ENCODE measurements at places on chromosomes 4 and X. TPM values are rescaled to one million over a fixed set of nuclear protein-coding genes. Genes with fewer than 3 reads are reported as not detected.
A peak's percentile ranks its signal among the peaks of the same experiment; 100 is the strongest.

DNA sequence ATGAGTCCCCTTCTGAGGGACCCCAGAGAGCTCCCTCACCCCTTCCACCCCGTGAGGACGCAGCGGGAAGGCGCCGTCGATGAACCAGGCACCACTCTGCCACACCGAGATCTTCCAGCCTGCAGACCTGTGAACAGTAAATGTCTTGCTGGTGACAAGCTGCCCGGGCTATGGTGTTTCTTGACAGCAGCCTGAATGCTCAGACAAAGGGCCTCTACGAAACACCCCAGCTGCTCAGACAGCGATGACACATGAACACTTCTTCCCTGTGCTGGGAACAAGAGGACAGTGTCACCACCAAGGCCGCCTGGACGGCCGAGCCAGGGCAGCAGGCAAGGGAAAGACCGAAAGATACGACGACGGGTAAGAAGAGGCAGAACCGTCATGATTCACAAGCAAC lies 30.6 kb upstream of the GTPBP6 start:
- no peak for DNase-seq

Gene LRIT3
- total RNA-seq = not detected

- no peak for DNase-seq
These were observed 94.8 kb downstream of the KDR start for GRCh38 chr4:55030589-55030988.

Gene MMAA
- total RNA-seq = 3.0 TPM

- no peak for DNase-seq
These were observed 27.4 kb downstream of the PCGF3 start for GRCh38 chr4:732911-733630.

DNA sequence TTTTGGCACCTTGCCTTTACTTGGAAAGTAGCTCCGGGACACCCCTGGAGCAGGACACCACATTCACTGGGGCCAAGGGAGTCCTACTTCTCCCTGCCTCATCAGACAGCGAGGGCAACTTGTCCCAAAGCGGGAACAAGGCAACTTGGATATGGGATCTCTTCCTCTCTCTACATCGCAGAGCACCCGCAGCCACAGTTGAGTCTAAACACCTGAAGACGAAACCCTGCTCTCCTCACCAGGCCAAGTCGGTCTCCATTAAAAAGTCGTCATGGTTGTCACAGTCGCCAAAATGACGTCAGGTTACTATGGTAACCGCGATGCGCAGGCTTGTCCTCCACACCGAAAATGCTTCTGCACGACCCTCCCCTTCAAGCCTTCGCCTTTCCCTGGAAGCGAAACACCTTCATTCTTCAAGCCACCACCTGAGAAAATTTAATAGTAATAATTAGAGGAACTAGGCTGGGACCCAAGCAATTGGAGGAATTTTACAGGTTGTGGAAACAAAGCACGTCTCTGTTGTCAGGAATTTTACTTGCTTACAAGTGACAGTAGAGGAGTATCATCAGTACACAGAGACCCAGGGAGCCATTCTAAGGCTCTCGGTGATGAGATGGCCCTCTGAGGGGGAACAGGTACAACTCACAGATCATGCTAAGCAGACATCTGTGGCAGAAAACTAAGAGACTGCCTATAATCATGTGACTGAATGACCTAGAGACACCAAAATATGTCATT lies 30.5 kb upstream of the TCEAL4 start:
- no peak for DNase-seq

- no peak for DNase-seq
These were observed 107.4 kb upstream of the STOX2 start for GRCh38 chr4:183797445-183798300.

DNA sequence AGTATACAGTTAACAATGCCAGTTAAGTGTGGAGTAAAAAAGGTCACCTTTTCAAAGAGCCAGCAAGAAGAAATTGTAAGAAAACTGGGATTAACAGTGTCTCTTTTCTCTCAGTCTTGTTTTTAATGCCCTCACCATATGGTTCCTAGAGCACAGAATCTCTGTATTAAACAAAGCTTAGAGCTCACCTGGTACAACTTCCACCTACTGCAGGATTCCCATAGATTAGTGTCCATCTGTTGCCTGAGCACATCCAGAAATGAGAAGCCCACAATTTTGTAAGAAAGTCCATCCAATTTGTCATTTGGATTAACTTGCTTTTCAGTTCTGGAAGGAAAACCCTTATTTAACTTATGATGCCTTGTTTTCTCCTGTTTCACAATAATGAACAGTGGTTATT lies 1037.1 kb downstream of the STPG2 start:
- DNase-seq = no peak

DNA sequence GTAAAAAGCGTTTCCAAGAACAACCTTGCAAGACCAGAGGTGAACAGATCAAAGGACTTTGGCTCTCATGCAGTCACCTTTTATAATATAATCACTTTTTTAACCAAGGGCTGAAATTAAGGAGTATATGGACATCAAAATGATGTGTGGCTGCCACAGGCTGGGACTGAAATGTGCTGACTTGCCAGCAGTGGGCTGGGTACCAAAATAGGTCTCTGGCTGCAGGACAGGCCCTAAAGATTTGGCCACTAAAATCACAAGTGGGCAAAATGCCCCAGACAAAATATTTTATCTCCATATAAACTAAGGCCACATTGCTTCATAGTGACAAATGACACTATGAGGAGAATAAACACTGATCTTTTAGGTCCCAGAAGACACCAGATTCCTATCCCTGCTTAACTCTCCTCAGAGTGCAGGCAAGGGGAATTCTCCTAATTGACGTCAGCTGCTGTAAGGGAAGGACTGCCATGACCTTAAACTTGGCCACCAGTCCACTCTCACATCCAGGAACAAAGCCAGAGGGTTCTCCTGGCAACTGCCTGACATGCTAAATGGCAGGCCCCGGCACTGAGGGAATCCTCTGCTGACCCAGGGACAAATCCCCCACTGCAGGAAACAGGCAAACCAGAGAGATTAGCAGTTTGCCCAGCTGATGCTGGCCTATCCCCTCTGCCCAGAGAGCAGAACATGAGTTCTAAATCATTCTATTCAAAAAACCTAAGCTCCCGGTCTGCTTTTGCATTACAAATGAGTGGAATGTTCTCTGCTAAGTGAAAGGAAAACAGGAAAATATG lies 155.8 kb downstream of the PPP3CA start:
- DNase-seq = peak; percentile 12

All from NCI-H460 (cell line).